ENCODE measurements at places on chromosomes 13 and 19. TPM values are rescaled to one million over a fixed set of nuclear protein-coding genes. Genes with fewer than 3 reads are reported as not detected.

SMIM7 gene
- 56.2 TPM for total RNA-seq

LRRC63 gene
- total RNA-seq, result 0.19 TPM

TOMM40 gene
- total RNA-seq, result 60.5 TPM

ZNF317 gene
- total RNA-seq, result 28.3 TPM

ZNF229 gene
- 4.4 TPM for total RNA-seq

GRK1 gene
- total RNA-seq, result not detected

CA11 gene
- 3.3 TPM for total RNA-seq

LILRB5 gene
- 69.4 TPM for total RNA-seq

PSG7 gene
- total RNA-seq, result not detected

RYR1 gene
- 4.8 TPM for total RNA-seq

ZNF737 gene
- total RNA-seq, result 5.5 TPM

GSX1 gene
- not detected for total RNA-seq

CATSPERD gene
- not detected for total RNA-seq

C1QTNF9B gene
- not detected for total RNA-seq
